ENCODE measurements at places on chromosomes 2 and 18.
A peak's percentile ranks its signal among the peaks of the same experiment; 100 is the strongest.

- no peak for DNase-seq
Measured at GRCh38 chr2:201930043-201930442, 103.6 kb upstream of the FZD7 start.

DNA sequence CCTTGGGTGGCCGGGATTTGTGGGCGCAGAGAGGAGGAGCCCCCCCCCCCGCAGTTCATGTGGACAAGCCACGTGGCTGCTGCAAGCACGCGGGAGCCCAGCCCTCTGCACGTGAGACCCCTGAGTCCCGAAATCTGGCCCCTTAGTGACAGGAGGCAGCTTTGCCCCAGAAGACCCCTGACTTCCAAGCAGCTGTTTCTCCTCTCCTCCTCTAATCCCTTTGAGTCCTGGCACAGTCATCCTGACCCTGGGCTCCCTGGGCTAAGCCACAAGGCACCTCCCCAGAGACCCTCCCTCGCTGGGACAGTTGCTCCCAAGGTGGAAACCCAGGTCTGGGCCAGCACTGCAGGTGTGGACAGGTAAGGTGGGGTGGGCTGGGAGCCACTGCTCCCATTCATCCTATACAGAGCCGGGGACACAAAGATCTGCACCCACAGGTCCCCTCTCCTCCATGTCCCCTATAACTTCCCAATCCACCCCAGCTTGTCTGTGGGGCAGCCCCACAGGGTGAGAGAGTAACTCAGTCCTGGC is 923 bp downstream of the TEKT4 start:
- DNase-seq, result no peak

DNA sequence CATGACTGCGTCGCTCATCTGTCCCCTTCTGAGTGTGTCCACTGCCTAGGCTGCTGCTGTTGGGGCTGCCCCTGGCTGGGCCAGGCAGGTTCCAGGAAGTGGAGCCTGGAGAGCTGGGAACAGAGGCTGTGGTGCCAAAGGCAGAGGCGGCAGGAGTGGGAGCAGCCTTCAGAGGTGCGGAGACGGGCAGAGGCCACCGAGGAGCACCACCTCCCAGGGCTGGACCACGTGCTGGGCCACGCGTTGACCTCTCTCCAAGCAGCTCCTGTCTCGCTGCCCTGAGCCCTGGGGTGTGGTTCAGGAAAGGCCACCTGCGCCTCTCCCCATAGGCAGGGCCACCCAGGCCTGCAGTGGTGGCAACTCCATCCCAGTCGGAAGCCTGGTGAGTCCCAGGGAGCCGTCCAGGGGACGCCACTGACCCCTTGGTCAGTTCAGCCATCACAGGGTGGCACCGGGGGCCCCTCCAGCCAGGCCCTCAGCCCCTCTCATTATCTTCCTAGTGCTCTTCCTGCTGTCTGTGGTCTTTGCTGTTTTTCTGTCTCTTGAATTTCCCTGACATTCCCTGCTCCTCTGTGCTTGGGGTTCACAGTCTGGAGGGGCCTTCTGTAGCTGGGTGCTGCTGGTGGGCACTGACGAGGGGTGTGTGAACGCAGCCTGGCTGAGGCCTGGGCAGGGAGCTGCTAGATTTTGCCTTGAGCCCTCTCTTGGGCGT is 122.8 kb upstream of the HS6ST1 start:
- no peak for DNase-seq

DNA sequence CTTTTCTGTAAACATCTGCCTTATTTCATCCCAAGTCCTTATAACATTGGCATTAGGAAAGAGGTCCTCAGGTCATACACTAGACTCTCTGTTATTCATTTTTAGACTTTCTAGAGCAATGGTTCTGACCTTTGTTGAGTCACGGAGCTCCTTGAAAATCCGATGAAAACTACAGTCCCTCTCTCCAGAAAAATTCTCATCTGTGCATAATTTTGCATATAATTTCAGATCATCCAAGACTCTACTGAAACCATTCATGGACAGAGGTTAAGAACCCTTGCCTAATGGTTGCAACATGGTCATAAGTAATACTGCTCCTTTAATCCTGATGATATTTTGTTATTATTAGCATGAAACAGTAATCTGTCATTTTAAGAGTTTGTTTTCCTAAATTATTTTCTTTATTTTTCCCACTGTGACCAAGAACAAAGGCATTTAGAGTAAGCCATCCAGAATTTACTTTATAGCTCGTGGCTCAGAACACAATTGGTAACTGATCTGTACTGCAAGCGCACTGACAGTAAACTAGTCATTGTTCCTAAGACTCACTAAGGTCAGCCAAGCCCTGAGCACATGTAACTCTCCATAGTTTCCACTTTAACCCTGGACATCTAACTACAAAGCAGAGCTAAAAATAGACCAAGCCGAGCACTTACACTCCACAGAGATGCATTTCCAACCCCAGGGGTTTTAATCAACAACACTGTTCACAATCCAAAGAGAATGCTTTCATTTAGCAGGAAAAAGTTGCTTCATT is 8.4 kb downstream of the MYOM1 start:
- DNase-seq, result no peak

DNA sequence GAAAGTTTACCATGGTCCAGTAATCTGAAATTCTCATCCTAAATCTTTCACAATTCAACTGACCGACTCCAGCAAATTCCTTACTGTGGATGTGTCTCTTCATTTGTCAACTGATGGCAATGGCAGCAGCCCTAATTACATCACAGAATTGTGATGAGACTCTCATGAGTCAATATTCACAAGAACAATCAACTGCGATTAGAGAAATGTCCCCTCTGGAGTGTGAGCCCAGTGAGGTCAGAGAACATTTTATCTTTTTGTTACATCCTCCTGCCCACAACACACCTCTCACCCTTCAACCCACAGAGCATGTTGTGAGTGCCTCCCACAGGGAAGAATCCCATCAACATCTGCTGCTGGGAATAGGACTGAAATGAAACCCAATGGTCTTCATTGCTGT is 73.6 kb downstream of the CD226 start:
- DNase-seq, result no peak

DNA sequence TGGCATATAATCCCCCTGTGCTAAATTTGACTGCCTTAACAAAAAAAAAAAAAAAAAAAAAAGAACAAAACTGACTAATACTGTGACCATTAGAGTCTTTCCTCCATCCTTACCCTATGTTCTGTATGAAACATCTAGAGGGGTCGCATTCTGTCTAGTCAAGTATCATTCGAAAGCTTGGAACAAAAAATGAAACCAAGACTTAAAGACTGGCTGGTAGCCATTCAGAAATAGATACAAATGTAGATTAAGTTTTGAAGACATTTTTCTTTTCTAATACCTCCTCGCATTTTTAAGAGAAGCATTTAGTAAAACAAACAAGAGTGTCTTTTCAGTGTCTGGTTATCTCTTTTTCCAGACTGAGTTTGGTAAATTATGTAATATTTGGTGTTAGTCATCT is 66.7 kb downstream of the SPATS2L start:
- DNase-seq, result peak; percentile 10

- peak; percentile 66 for DNase-seq
Measured at GRCh38 chr2:30139131-30139870, 7.5 kb upstream of the YPEL5 start.

DNA sequence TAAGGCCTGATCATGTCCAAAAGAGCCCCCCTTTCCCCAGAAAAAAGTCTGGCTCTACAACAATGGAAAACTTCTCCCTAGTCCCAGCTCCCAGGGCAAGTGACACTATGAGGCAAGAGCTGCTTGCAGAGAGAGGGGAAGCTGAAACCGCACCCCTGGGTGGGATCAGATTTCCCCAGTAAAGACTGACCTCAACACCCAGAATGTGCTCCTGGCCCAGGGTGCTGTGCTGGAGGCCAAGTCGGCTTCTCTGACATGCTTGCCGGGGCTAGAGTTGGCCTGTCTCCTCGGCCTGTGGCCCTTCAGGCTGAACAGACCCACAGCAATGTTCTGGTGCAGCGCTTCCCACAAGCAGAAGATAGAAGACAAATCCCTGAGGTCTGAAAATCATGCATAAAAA is 18.4 kb upstream of the ST8SIA3 start:
- no peak for DNase-seq

DNA sequence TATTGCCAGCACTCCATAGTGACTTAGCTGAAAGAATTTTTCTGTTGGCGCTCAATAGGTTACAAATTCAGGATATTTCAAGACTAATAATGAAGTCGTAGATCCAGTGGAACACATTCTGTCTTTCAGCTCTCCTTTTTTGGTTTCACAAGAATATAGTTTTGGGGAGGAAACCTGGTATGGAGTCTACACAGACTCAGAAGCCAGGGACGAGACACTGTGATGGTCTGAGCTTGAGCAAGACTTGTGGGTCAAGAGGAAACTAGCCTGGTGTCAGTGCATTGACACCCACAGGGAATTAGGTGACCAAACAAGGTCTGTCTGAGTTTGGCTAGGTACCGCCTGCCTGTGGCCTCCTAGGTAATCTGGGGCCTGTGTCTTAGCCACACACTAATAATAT is 26.9 kb downstream of the ARL4C start:
- no peak for DNase-seq

- no peak for DNase-seq
Measured at GRCh38 chr2:47237375-47238334, 82.5 kb upstream of the STPG4 start.

GRCh38 chr2:207257251-207258250 is 91.8 kb upstream of the KLF7 start:
- DNase-seq, result no peak

DNA sequence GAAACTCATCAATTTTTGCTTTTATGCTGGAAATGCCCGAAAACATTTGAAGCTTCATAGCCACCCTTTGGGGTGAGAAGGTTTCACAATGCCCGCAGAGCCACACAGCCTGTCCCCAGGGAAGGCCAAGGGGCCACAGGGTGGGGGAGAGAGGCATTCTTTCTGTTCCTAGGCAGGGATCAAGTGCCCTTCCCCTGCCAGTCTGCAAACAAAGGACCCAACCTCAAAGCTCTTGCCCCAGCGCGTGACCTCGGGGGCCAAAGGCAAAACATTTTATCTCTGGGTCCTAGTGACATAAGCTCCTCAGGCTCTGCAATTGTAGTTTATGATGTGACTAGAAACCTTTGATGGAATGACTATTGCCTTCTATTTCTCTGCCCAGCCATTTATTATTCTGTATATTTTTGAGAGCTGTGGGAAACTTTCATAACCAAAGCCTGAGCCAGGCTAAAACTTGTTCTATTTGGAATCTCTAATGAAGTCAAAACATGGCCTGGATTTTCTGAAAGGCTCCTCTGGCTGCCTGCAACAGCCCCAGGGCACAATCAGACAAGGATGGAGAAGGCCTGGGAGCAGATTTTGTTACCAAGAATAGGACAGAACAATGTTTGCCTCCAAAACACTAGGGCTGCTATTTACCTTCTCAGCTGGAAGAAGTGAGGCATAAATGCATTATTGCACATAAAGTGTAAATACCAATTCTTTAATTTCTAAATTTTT is 137.2 kb upstream of the KCTD1 start:
- DNase-seq, result no peak

GRCh38 chr2:18368008-18368407 is 192.4 kb downstream of the RDH14 start:
- DNase-seq, result no peak

GRCh38 chr2:82599021-82599420 is 1860.1 kb downstream of the SUCLG1 start:
- DNase-seq, result no peak

DNA sequence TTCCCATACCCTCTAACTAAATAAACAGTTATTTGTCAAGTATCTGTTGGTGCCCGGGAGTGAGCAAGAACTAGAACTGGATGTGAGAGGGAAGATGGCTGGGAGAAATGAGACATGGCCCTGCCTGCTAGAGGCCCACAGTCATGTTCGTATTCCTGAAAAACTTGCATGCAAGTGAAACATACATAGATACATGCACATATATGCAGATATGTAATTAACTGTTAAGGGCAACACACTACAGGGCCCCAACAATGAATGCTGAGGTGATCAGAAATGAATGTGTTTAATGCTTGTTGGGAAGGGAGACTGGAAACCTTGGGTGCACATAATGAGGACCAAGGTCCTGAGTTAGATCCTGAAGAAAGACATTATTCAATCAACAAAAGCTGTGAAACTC is 49.8 kb downstream of the ADD2 start:
- no peak for DNase-seq

GRCh38 chr2:189555232-189555631 is 25.4 kb downstream of the SLC40A1 start:
- DNase-seq, result no peak
